ENCODE measurements at places on chromosomes 6 and 20. TPM values are rescaled to one million over a fixed set of nuclear protein-coding genes. Genes with fewer than 3 reads are reported as not detected.
A peak's percentile ranks its signal among the peaks of the same experiment; 100 is the strongest.

GABRR2 gene
- 0.42 TPM for total RNA-seq

DNA sequence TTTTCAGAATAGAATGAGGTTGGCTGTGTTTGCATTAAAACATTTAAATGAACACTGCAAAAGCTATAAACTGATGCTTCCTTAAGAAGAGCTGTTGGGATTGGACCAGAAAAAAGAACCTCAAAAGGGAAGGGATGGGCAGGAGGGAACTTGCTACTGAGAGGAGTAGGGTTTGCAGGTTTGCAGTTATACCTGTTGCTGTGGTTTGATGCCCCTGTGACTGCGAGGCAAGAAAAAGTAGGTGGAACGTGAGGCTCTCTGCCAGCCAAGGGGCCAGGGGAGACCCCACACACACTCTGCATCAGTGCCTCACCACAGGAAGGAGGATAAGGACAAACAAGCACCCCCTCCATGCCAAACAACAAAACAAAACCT lies 197.2 kb downstream of the BCAS1 start:
- DNase-seq, result no peak
- H3K27ac ChIP-seq, result peak overlapping the region; percentile 77
- H3K4me1 ChIP-seq, result peaks cover 40% of the 10 kb centered on the region
- no peaks in the 10 kb centered on the region for H3K27me3 ChIP-seq
- no peaks in the 10 kb centered on the region for H3K36me3 ChIP-seq

DNA sequence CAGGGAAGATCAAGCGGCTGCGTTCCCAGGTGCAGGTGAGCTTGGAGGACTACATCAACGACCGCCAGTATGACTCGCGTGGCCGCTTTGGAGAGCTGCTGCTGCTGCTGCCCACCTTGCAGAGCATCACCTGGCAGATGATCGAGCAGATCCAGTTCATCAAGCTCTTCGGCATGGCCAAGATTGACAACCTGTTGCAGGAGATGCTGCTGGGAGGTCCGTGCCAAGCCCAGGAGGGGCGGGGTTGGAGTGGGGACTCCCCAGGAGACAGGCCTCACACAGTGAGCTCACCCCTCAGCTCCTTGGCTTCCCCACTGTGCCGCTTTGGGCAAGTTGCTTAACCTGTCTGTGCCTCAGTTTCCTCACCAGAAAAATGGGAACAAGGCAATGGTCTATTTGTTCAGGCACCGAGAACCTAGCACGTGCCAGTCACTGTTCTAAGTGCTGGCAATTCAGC lies 51.6 kb upstream of the TTPAL start:
- H3K27ac ChIP-seq, result no peak overlapping the region
- peaks cover 3% of the 10 kb centered on the region for H3K27me3 ChIP-seq
- H3K4me3 ChIP-seq, result no peak overlapping the region
- H3K36me3 ChIP-seq, result no peaks in the 10 kb centered on the region
- H3K4me1 ChIP-seq, result no peaks in the 10 kb centered on the region
- no peak for DNase-seq

DNA sequence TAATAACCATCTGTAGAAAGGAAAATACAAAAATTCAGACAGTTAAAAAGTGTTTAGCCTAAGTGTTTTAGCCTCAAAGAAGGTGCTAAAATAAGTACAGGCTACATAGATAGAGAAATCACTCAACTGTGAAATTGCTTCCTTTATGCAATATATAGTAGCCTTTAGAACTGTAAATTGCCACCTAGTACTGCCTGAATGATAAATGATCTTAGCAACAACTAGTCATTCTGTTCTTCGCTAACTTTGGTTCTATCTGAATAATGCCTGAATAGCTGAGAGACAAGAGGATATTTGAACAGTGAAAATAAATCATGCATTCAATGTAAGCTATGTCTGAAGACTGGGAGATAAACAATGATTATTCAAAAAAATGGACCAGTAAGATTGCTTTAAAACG lies 603.3 kb upstream of the PTCHD4 start:
- no peak for DNase-seq
- no peaks in the 10 kb centered on the region for H3K27me3 ChIP-seq
- no peaks in the 10 kb centered on the region for H3K4me1 ChIP-seq
- no peaks in the 10 kb centered on the region for H3K36me3 ChIP-seq
- H3K4me3 ChIP-seq, result no peak overlapping the region

HLA-DOA gene
- total RNA-seq, result 38.8 TPM

GRCh38 chr20:32672982-32673851 lies 524 bp downstream of the C20orf203 start:
- peak overlapping the region; percentile 46 for H3K4me3 ChIP-seq
- H3K36me3 ChIP-seq, result no peaks in the 10 kb centered on the region
- H3K4me1 ChIP-seq, result peaks cover 60% of the 10 kb centered on the region
- no peak for DNase-seq

PSMB9 gene
- 159 TPM for total RNA-seq

GRCh38 chr20:41738604-41739206 lies 120.5 kb upstream of the CHD6 start:
- no peaks in the 10 kb centered on the region for H3K36me3 ChIP-seq
- H3K27me3 ChIP-seq, result no peaks in the 10 kb centered on the region
- H3K4me3 ChIP-seq, result no peak overlapping the region
- H3K27ac ChIP-seq, result no peak overlapping the region
- no peaks in the 10 kb centered on the region for H3K4me1 ChIP-seq

- H3K4me1 ChIP-seq, result no peaks in the 10 kb centered on the region
- H3K27me3 ChIP-seq, result no peaks in the 10 kb centered on the region
- H3K27ac ChIP-seq, result no peak overlapping the region
Observed at GRCh38 chr6:98516866-98517265, 317.5 kb upstream of the POU3F2 start.
